ENCODE measurements at places on chromosomes 2 and 18.

GRCh38 chr2:13193075-13193474, 476.3 kb downstream of the TRIB2 start:
- no peak for DNase-seq

GRCh38 chr18:36665952-36666351, 162.8 kb downstream of the TPGS2 start:
- DNase-seq = no peak

- DNase-seq = no peak
Observed at GRCh38 chr2:31163011-31163539, 24.8 kb upstream of the GALNT14 start.

- no peak for DNase-seq
Observed at GRCh38 chr2:118012778-118013177, 1.1 kb downstream of the CCDC93 start.

GRCh38 chr18:64405161-64405560, 256.3 kb upstream of the LINC00305 start:
- no peak for DNase-seq

DNA sequence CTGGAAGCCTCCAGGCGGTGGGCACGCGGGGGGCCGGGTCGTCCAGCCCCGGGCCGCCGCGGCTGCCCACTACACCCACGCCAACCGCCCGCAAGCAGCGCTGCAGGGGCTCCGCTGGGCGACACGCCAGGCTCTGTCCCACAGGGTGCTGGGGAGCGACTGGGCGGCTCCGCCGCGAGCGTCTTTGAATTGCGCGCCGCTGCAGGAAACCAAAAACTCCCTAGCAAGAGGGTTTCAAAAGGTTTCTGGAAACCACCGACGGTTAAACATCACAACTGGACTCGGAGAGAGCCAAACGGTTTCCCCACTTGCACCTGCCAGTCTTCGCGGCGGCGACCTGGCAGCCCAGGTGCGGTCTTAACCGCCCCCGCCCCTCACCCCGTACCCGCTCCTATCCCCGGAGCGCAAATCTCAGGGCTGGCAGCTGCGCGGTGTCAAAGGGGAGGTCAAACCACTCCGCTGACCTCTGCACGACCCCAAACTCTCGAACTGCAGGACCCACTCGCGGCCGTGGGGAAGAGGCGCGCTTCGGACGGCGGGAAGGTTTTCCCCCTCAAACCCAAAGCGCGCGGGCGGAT, 1.0 kb downstream of the CXCR4 start:
- peak; percentile 71 for DNase-seq

DNA sequence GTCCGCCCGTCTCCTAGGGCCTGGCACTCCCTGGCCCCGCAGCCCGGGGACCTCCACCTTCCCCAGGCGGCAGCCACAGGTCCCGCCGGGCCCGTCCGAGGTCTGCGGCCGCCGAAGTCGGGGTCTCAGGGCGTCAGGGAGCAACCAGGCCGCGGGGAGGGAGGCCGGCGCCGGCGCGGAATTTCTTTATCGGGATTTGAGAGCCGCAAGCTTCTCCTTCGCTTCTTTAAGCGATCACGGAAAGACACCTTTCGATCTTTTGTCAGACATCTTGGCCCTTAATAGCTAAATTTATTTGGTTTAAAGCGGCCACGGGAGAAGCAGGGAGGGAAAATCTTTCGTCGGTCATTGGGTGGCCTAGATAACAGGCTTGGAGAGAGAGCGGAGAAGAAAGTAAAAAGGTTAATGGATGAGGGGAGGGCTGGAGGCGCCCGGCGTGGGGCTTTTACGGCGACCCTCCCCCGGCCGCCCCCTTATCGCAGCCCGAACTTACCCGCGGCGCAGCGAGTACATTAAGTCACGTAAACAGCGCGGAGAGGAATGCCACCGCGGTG, 4.3 kb upstream of the GATA6 start:
- no peak for DNase-seq

DNA sequence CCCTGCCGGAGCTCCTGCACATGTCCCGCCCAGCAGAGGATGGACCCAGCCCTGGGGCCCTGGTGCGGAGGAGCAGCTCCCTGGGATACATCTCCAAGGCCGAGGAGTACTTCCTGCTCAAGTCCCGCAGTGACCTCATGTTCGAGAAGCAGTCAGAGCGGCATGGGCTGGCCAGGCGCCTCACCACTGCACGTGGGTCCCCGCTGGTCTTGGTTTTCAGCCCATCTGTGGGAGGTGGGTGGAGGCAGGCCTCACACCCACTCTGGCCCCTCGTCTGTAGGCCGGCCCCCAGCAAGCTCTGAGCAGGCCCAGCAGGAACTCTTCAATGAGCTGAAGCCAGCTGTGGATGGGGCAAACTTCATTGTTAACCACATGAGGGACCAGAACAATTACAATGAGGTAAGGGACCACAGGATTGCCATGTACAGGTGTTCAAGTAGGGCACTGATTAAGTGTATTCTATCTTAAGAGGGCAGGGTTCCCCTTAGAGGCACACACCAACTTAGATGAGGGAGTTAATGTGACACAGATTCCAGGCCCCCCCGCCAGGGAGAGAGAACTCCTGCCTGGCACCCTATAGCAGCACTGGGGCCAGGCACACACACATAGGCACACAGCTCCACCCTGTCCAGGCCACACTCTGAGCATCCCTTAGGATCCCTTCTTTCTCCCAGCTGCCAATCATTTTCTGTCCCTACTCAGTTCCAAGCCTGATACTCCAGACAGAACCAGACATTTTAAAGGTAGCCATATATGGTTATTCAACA, 5.4 kb upstream of the CHRNG start:
- DNase-seq = no peak

DNA sequence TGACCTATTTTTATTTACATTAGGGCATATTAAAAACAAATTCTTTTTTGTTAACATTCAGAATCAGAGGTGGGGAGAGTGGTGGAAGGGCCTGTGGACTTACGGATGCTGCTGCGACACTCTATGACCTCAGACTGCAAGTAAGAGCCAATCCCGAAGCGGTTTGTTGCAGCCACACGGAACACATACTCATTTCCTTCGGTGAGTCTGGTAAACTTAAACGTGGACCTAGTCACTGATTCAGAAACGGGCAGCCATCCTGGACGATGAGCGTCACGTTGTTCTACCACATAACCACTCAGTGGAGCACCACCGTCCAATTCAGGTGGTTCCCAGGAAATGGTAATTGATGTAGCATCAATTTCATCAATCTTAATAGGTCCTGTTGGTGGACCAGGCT, 61.9 kb downstream of the PLEKHA3 start:
- no peak for DNase-seq

DNA sequence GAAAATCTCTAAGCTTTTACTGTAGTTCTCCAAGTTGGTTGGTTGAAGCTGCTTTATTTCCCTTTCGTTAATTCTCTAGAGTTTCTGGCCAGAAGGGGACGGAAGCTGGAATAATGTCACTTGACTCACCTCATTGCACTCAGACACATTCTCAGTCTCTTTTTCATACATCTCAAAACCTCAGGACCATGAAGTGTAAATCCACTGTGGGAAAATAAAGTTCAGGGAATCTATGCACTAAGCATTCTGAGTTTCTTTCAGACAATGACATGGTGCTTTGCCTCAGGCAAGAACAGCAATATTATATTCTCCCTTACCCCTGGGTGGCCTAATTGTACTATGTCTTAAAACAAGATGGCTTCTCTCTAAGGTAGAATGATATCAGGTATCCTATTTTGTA, 167.8 kb downstream of the PRPF40A start:
- no peak for DNase-seq

- no peak for DNase-seq
Observed at GRCh38 chr2:53217250-53217649, 550.4 kb upstream of the CHAC2 start.

DNA sequence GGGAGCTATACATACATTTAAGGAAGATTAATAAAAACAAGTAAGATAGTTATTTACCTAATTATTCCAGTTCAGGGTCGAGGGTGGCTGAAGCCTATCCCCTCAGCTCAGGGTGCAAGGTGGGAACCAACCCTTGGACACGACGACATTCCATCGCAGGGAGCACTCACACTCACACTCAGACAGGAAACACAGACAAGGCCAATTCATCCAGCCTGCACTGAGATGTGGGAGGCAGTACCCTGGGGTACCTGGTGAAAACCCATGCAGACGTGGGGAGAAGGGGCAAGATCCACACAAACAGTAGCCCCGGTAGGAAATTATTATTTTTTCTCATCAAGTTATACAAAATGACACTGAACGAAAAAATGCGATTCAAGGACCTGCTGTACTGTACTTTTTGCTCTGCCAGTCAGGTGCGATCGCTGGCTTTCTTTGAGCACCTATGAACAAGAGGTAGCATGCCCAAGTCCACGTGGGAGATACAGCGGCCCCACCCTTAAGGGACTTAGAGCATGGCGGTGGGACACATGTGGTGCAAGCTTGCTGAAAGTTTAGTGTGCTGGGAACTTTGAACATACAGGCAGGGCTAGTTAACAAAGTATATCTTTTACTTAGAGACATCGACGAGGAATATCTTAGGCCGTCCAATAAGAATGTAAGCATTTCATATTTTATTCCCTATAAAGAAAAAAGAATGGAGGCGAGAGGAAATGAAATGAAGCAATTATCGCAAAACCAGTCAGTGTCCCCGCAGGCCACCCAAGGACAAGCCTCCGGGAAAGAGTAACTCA, 624 bp downstream of the METTL8 start:
- peak; percentile 56 for DNase-seq

DNA sequence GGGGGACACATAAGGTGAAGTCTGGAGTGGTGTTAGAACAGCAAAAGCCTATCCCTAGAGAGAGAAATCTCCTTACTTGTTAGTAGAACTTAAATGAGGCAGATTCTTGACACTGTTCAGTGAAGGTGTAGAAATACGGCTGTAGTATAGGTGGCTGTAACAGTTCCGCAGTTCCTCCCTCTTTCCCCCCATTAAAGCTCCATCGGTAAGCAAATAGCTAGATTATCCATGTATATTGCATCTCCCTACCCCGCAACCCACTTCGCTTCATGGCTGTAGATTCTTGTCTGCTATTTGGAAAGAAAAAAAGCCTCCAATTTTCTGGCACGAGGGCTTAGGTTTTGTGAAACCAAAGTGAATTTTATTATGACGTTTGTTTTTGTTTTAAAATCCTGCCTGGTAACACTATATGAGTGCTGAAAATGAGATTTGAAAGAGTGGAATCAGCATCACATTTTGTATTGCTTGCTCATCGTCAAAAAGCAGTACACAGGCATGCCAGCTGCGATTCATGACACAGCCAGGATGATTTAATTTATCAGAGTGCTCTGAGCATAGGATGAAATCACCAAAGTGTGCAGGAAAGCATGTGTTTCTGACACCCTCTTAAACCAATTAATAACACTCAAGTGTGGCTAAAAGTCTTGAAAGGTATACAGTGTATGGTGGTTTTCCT, 1.4 kb downstream of the FAM171B start:
- no peak for DNase-seq

DNA sequence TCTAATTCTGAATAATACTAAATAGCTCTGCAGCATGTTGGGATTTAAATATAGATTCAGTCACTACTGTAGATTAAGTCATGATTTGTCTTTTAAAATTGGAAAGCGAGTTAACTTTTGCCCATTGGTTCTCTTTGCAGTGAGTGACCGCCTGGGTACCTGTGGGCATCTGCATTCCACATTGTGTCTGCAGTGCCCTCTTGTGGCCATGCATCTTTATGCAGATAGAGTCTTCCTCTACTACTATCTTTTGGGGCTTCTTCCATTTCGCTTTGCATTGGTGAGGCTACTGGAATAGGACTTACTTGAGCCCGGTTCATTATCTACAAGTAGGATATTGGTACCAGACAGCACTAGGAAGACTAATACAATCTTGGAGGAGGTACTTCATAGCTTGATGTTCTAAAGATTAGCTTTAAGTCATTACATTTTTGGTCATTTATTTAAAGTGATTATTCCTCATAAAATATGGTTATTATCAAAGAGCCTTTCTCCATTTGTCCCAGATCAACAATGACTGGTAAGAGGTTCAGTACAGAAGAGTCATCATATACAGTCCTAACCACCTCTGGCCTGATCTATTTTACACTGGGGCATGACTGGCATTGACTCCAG, 203.0 kb downstream of the SOCS6 start:
- DNase-seq = peak; percentile 49

DNA sequence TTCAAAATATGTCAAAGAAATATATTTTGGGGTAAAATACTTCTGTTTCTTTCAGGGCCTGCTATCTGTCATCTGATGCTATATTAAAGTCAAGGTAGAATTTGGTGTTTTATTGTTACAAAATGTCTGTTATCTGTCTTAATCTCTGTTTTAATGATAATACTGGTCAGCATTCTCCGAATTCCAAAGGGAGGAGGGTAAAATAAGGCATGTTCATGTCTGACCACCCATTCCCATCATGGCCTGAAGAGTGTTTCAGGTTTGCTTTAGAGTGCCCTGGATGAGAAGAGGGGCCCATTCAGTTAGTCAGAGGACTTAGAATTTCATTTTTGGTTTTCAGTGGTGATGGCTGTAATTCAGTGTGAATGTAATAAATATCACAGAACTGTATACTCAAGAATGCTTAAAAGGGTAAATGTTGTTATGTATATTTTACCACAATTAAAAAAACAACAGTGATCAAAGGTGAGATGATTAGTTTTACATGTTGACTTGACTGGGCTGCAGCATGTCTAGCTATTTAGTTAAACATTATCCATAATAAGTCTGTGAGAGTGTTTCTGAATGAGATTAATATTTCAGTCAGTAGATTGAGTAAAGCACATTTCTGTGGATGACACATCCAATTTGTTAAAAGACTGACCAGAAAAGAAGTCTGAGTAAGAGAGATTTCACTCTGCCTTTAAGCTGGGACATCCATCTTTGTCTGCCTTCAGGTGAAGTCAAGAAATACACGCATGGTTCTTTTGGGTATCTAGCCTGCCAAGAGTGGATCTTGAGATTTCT, 467.9 kb upstream of the SYT4 start:
- no peak for DNase-seq

DNA sequence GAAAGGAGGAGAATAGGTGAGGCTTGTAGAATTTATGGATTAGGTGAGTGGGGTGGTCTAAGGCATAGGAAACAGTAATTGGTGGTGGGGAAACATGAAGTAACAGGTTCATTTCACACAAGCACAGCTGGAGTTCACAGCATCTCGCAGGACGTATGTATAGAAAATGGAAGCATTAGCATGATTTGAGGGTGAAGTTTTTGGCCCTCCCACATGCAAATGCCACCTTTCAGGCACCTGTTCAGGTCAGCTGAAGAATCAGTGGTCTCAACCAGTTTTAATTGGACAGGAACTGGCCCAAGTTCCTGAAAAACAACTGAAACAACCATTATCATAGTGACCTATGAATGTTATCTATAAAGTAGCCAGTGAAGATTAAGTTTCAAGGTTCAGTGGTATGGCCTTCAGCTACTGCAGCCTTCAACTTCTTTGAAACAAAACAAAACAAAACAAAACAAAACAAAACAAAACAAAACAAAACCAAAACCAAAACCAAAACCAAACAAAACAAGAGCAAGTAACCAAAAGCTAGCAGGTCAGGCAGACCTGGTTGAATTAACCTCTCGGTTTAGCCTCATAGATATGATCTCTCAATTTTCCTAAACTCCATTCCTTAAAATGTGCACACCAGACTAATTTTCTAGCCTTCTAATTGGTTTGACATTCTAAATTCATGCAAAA, 102.1 kb upstream of the SPHKAP start:
- no peak for DNase-seq

- DNase-seq = no peak
Observed at GRCh38 chr2:237711458-237712150, 84.2 kb downstream of the LRRFIP1 start.
